ENCODE measurements at places on chromosomes 2 and 18.

- no peak for DNase-seq
Measured at GRCh38 chr18:53142005-53142404, 802.0 kb downstream of the DCC start.

DNA sequence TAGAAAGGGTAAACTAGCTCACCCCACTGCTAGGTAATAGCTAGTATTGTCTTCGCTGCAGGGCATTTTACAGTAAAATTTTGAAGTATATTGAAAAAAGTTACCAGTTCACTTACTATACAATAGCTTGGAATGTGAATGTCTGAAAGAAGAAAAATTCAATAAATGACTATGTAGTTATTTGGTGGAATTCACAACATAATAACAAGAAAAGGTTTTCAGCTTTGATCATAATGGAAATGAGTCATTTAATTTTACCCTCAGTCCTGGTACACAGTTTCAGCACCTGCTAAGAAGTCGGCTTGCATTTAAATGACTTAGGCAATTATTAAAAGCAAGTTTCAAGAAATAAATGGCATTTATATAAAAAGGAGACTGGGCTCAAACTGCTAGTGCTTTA, 90.4 kb downstream of the NUP35 start:
- DNase-seq, result no peak

DNA sequence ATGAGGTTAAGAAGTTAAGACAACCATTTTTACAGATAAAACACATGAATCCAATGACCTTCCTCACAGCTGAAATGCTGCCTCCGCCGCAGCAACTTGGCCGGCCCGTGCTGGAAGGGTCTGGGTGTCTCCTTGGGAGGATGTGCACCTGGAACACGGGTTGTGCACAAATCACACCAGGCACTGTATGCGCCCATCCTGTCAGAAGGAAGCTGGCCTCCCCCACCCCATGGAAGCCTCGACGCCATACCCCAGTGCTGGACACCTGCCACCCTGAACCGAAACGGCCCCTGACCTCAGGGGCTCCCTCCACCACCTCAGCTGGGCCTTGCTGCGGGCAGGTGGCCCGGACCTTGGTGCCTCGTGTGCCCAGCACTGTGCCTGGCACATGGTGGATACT, 111.8 kb downstream of the PXDN start:
- no peak for DNase-seq

- DNase-seq, result no peak
Measured at GRCh38 chr2:158391876-158392275, 64.7 kb downstream of the CCDC148 start.

DNA sequence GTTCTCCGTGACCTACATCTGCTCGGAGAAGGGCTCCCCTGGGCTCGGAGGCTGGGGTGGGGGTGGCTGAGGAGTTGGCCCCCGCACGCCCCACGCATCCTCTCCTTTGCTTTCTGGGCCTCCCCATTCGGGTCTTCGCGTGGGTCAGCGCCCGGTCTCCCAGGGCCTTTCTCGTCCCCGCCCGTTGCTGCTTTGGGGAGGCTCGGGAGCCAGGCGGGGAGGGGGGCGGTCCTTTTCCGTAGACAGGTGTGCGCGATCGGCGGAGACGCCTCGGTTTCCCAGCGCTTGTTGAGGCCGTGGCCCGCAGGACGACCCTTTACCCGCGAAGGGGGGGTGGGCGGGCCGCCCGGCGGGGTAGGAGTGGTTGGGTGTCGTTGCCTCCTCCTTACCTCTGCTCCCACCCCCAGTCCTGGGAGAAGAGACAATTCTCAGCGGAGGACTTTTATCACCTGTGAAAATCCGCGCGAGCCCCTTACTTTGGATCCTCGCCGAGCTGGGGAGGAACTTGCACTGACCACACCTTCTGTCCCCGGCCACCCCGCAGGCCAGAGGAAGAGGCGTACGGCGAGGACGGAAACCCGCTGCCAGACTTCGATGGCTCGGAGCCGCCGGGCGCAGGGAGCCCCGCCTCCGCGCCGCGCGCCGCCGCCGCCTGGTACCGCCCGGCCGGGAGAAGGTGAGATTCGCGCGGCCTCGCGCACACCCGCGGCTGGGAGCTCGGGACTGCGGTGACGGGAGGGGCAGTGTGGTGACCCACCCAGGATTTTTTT, 2.6 kb downstream of the ADCYAP1 start:
- peak; percentile 52 for DNase-seq

DNA sequence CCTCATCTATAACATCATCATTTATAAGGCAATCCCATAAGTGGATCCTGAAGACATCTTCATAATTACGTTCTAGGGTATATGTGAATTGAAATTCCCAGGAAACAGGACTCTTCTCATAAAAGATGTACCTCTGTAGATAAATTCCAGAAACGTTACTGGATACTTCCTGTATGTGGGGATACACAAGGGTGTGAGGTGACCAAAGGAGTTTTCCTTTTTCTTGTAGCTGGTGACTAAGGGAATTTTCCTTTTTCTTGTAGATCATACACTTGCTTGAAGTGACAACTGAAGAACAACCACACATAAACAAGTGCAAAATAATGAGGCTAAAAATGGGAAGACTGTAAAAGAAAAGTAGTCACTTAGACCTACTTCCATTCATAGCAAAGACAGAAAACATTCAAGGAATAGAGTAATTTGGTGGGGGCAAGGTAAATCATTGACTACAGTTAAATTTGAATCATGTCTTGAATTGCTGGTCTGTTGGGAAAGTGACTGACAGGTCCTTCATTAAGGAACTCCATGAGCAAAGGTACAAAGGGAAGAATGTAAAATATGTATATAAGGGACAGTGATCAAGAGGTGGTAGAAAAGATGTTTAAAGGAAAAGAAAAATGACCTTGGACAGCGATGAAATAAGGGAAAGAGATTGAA, 53.2 kb upstream of the UBE2E3 start:
- no peak for DNase-seq

DNA sequence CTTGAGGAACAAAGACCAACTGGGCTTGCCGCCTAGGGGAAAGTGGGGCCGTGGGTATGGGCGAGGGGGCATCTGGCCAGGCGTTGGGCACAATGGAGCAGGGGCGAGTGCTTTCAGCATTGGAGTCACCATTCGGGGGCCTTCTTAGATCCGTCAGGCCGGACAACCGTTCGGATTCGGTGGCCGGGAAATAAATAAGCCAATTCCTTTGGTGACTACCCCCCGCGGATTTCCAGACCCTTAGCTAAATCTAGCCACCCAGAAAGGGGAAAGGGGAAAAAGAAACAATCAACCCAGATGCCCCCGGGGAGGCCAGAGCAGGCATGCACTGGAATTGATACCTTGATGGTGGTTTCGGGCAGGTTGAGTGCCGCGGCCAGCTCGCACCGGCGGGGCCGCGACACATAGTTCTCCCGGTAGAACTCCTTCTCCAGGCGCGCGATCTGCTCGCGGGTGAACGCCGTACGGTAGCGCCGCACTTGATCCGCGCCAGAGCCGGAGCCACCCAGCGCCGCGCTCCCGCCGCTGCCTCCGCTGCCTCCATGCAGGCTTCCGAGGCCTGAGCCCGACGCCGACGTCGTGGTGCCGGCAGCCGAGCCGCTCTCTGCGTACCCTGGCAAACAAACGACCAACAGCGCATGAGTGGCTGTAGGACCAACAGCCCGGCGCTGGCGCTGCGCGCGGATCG, 1.8 kb downstream of the EVX2 start:
- no peak for DNase-seq

DNA sequence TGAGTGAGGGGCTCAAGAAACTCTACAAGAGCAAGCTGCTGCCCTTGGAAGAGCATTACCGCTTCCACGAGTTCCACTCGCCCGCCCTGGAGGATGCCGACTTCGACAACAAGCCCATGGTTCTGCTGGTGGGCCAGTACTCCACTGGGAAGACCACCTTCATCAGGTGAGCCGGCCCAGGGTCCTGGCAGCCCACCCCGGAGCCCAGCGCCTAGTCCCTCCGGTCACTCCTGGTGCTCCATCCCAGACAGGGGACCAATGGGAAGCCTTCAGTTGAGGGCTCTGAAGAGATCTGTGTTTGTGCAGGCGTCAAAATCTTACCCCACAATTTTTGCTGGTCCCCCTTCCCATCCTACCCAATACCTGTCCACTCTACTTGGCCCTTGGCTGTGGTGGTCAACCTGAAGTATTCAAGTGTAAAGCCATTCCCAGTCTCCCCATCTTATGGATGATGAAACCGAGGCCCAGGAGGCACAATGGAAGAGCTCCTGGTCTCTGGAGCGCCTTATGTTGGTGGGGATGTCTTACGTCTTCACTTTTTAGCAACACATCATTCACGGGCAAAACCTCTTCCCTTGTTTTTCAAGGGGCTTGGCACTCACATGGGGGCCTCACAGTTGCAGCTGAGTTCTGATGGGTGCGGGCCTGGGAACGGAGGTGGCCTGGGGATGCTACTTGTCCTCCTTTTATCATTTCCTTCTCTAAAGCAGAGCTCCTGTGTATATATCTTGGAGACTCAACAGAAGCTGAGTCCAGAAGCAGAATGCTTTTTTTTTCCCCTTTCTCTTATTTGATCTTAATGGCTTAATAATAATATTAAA, 941 bp downstream of the EHD3 start:
- no peak for DNase-seq

DNA sequence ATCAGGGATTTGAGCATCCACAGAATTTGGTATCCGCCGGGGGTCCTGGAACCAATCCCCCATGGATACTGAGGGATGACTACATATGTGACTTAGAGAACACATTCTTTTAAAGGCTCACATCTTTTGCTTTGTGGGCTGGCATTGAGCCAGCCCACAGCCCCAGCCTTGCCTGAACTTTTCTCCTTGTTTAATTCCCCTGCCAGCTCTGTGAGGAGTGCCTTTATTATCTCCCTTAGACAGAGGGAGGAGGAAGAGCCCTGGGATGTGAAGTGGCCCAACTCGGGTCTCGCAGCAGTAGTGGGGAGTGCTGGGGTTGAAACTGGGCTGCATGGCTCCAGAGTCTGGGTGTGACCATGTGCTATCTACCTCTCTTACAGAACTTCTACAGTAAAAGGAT, 7.6 kb downstream of the TTC39C start:
- DNase-seq, result peak; percentile 60

- DNase-seq, result no peak
Measured at GRCh38 chr18:3340682-3341097, 78.8 kb downstream of the MYL12B start.

DNA sequence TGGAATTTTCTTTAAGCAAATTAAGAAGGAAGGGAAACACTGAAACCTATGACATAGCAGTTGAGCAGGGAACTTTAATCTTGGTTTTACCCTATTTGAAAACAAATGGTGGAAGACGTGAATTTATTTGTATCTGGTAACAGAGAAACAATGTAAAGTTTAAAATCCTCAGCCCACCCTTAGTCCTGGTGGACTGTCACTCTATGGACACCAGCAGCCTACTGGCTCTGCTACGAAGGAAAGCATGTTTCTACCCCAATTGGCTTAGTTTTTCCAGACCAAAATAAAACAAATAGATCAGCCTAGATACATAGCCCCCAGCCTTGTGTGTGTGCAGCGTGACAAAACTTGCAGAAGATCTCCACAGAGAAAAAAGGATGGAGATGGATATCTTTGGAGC, 7.4 kb downstream of the ZEB2 start:
- no peak for DNase-seq

GRCh38 chr2:238484522-238485452, 58.1 kb downstream of the ASB1 start:
- no peak for DNase-seq

GRCh38 chr18:77323640-77324299, 74.1 kb downstream of the GALR1 start:
- no peak for DNase-seq

DNA sequence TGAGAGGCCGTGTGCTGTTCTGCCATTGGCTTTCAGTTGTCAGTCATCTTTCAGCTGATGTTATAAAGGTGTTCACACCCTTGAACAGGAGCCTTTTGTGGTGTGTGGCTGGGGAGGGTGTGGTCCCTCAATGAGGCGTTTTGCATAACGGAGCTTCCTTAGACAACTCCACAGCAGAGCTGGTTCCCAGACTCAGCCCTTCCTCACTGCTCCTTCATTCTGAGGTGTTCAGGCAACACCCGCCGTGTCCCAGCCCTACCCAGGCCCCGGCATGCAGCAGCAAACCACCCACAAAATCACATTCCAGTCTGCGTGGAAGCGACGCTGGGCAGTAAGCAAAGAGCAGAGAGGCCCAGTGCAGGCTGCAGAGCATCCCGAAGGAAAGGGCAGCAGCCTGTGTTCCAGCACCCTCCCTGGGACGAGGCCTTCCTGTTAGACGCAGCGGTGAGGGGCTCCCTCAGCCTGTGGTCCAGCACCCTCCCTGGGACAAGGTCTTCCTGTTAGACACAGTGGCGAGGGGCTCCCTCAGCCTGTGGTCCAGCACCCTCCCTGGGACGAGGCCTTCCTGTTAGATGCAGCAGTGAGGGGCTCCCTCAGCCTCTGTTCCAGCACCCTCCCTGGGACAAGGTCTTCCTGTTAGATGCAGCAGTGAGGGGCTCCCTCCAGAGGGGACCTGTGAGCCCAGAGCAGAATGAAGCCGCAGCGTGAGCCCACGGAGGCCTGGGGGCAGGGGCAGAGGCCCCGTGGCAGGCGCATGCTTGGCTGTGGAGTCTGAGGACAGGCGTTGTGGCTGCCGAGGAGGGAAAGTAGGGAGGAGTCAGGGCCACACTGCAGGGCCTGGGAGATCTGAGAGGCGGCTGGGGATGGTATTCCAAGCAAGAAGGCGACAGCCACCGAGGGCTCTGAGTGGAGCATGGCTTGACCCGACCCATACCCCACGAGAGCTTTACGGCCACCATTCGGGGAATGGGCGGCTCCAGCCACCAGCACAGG, 201.8 kb upstream of the HDAC4 start:
- peak; percentile 8 for DNase-seq

DNA sequence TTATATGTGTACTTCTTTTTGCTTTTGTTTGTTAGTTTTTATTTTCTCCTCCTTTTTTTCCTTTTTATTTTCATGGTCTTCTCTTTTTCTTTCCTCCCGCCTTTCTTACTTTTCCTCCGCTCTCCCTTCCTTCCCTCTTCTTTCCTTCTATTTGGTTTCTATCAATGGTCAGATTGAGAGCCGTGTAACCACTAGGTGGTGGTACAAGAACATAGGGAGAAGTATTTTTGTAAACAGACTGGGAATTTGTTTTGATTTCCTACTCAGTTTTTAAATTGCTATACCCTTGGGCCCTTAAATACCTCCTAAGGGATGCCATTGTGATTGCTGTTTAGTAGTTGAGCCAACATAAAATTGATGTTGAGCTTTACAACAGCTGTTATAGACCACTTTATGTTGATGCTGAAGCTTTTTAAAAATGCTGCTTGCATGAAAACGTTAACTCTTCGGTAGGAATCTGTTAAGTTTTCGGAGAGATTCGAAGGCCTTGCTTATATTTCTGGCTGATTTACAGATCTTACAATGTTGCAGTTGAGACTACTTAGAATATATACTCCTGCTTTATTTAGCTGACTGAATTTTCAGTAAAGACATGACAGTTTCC, 124.2 kb downstream of the UBE2E3 start:
- DNase-seq, result peak; percentile 45

DNA sequence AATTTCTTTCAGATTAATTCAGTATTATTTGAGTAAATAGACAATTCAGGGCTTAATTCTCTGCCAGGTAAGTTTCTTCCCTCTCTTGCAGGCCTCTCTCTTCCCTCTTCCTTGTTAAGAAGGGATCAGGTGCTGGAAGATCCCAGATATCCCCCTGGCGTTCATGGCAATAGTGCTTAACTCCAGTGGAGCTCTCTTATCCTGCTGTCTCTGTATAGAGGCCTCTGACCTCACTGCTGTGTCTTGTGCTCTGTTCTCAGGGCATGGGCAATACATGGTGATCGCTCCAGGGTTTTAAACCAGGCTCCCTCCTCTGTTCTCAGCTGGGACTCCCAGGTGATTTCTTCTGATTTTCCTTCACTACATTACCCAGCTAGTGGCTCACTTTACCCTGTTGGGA, 226.8 kb downstream of the MC4R start:
- no peak for DNase-seq

GRCh38 chr2:98205889-98206288, 118.9 kb downstream of the VWA3B start:
- no peak for DNase-seq

All from AG20443 (cell line).